ENCODE measurements at places on chromosomes 7 and 10.

DNA sequence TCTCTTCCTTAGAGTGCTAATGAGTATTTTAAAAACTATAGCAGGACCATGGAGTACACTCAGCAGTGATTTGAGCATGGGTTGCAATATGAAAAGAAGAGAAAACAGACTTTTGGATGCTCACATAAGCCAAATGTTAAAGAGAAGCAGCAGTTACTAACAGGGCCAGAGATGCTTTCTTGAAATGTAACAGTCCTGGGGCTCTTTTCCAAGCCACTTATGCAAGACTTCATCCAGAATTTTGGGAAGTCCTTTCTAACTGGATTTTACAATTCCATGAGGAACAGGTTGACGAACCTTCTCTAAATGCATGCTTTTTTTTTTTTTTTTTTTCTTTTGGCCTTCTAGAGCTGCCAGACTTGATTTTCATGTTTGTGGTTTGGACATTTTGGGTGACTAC, 282.0 kb downstream of the SEC23IP start:
- DNase-seq = no peak

DNA sequence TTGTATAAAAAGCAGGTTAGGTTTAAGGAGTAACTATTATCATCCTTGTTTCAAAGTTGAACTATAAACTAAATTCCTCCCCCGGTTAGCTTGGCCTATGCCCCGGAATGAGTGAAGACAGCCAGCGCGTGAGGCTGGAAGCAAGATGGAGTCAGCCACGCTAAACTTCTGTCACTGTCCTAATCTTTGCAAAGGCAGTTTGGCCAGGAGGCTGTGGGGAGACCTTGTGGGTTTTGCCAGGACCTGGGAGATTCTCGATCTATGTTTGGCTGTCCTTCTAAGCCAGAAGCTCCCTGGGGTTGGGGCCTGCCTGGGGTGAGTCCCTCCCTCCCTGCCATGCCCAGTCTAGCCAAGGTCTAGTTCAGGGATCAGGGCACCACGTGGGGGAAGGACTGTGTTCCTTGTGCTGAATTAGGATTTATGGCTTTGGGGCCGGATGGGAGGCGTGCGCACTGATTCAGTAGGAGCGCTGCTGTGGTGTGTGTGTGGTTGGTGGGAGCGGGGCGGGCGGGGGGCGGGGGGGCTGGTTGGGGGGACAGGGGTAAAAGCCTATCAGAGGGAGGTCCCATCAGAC, 871 bp upstream of the GTF2IRD1 start:
- peak; percentile 51 for DNase-seq

- no peak for DNase-seq
Measured at GRCh38 chr10:47026301-47027107, 115.3 kb downstream of the PTPN20 start.

GRCh38 chr10:2387672-2388071, 650.3 kb upstream of the ADARB2 start:
- no peak for DNase-seq

DNA sequence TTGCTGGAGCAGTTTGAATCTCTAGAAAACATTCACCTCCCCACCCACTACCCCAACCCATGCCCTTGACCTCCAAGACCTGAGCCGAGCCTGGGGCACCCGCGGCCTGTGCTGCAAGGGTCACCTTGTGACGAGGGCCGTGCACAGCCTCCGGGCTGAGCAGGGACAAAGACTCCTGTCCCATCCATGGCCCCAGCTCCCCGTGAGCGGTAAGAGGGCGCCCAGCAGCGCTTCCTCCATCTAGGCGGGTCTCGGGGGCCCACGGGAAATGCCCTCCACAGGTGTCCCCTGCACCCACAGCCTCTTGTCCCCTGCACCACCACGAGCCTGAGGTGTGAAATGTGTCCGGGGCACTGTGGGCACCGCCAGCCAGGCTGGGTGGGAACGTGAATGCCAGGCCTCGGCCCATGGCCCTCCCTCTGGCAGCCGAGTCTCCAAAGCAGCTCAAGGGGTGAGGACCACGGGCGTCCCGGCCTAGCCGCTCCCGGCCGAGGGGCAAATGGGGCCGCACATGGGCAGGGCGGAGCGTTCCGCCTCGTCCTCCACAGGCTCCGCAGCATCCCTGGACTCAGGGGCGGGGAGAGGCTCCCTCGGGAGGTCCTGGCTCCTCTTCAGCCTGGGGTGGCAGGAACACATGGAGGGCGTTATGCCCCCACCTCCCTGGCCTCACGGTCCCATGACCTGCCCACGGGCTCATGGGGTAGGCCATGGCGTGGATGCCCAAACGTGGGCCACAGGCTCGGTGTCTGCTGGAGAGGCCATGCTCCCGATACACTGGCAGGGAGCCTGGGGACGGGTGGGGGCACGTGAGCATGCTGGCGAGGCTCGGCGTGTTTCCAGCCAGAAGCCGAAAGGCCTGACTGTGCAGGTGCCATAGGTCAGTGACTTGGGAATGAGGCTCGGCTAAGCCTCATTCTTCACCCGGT, 21.1 kb downstream of the DPYSL4 start:
- DNase-seq = no peak

DNA sequence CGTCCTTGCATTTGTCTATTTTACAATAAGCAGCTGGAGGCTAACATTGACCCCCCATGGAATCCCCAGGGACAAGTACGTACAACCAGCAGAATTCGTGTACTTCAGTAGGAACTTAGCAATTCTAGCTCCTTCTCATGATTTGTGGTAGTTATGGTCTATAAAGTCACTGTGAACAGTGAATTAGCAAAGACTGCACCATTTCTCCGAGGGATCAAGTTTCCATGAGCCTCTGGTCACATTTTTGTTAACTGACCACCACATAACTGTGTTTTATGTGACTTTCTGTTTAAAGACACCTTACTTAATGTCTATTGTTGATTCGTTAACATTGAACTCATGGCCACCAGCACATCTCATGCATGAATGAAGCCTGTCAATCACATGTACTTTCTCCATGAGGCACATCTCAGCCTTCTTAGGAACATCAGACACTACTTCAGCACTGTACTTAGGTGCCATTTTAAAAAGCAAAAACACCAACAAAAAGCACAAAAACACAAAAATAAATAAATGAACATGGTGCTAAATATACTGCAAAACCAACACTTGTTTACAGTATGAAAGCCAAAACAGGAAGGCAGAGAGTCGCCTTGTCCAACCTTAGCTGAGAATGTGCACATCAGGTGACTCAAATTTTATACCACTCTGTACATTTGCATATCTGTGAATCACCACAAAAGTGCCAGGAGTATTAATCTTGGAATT, 9.0 kb upstream of the UCN3 start:
- DNase-seq = no peak

- no peak for DNase-seq
Measured at GRCh38 chr10:127762925-127763324, 25.9 kb downstream of the FOXI2 start.

GRCh38 chr10:125017547-125018298, 75.8 kb downstream of the ZRANB1 start:
- DNase-seq = no peak

GRCh38 chr10:55630491-55631056, 730.5 kb downstream of the ZWINT start:
- no peak for DNase-seq

DNA sequence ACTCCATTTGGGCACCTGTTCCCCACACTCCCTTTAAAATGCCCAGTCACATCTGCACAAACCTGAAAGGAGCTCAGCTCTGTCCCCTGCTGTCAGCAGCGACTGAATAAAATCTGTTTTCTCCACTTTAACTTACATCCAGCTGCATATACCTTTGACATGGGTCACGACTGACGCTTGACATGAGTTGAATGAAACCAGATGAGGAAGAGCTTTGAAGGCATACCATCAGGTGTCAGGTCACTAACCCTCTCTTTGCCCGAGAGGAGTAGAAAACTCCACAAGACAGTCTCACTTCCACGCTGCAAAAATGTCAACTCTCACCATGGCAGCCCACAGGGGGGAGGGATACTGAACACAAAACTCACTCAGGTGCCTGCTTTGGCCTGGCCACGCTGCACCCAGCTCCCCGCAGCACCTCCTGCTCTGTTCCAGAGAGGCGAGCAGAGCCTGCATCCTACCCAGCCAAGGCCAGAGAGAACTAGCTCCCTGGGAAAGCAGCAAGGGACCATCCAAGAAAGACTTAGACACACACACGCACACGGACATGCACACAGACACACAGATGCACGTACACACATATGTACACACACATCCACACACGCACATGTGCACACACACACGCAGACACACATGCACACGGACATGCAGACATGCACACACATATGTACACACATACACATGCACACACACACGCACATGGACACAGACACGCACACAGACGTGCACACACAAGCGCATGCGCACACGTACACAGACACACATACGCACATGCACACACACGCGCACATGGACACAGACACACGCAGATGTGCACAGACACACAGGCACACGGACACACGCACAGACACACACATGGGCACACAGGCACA, 191.0 kb downstream of the MAD1L1 start:
- DNase-seq = no peak

- no peak for DNase-seq
Measured at GRCh38 chr10:97627731-97628130, 5.6 kb downstream of the MORN4 start.

DNA sequence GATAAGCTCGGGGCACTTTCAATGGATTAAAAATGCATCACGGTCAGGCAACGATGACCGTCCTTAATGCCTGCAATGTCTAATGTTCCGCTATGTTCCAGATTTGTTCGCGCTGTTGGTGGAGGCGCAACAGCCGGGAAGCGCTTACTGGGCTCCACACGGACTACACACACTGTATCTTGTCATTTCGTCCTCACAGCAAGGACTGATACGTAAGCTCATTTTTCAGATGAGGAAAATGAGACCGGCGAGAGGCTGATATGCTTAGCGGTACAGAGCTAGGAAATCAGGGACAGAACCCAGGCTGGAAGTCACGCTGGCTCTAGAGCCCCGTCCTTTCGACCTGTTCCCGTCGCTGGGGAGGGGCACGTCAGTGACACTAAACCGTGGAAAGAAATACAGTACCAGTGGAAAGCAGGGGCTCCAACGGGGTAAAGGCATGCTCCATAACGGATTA, 670 bp downstream of the TPK1 start:
- peak; percentile 26 for DNase-seq

GRCh38 chr7:138079137-138079536, 2.9 kb downstream of the AKR1D1 start:
- DNase-seq = no peak

DNA sequence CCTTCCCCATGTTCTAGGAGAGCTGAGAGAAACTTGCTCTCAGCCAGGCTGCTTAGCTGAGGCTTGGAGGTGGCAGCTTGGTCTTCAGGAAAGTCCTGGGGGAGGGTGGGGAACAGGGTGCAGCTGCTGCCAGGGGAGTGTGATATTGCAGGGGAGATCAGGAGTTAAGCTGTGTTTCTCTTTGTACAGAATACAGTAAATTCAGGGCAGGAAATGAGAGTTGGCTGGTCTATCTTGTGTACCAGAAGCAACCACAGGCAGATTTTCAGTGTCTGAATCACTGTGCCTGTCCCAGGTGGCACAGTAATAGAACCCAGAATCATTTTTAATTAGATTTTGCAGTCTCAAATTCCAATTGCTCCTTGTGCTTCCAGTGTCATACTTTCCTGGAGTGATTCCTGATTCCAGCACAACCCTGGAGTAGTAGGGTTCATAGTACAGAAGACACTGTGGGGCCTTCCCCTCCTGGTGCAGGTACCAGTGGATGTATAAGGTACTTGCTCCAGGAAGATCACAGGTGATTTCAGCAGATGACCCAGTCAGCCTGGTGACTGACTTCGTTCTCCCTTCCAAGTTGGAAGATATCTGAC, 94.0 kb upstream of the TARP start:
- no peak for DNase-seq

GRCh38 chr10:128186959-128187787, 61.0 kb upstream of the MKI67 start:
- DNase-seq = no peak

DNA sequence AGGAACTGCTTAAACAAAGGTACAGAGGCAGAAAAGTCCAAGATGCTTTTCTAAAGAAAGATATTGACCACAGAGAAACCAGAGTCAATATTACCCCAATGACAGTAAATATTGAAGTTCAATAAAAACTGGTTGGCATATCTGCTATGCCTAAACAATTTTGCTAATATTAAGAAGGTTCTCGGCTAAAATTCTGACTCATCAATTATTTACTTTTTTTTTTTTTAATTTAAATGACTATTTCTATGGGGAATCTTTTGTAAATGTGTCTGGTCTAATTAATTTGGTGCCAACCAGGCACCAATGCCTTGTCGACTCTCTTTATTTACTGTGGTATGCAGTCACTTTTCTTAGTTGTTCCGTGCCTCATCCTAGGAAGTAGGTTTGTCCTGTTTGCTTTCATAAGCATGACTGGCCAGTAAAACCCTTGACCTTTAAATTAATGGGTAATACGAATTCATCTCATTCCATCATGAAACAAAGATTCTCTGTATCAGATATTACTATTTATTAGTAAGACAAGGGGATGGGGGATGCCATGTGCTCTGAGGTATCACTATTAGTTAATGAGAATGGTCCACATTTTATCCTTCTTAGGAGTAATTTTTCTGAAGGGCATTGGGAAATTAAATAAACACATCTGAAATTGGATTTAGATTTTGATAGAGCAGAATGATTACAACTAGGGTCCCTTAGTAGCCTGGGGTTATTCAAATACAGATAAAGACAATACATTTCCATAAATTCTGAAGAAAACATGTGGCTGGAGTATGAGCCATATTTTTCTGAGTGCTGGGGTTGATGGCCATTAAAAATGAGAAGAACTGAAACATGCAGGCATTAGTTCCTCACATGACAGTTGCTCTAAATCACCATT, 154.4 kb downstream of the VTI1A start:
- DNase-seq = no peak

GRCh38 chr7:38432671-38433070, 159.2 kb upstream of the TARP start:
- no peak for DNase-seq

DNA sequence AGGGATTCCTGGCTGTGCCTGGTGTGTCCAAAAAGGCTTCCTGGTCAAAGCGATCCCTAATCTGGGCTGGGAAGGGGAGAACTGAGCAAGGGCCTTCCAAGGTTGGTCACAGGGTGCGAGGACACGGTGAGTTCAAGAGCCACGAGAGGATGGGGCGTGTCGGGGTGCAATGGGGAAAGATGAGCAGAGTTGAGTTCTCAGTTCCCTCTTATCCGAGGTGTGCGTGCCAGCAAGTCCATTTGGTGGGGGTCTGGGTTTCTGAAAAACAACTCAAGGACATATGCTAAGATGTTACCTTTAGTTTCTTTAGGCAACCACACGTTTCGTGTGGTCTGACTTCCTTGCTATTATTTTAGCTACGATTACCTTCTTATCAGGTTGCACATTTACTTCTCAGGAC, 1.3 kb downstream of the ZNF775 start:
- DNase-seq = no peak

GRCh38 chr7:3915337-3915878, 614.4 kb downstream of the SDK1 start:
- DNase-seq = no peak

DNA sequence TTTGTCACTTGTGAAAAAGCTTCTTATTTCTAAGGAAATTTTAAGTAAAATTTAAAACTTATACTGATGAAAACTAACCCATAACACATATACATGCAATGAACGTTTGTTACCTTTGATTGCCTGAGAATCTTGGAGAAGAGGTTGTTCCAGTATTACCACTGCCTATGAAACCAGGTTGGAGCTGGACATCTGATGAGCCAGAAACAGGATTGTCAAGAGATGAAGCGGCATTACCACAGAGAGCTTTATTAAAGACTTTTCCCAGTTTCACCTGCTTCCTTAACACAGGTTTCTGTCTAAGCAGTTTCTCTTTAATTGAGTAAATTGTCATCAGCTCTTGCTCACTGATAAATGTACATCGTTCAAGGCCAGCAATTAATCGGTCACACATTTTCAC, 9.0 kb upstream of the KIF20B start:
- DNase-seq = no peak

- DNase-seq = no peak
Measured at GRCh38 chr7:10740805-10741204, 232.9 kb upstream of the PHF14 start.
